Activated naive CD4-positive, alpha-beta T cell treated with anti-CD3 and anti-CD28 coated beads for 36 hours (primary cell): ENCODE measurements at places on chromosomes 13 and 19. TPM values are rescaled to one million over a fixed set of nuclear protein-coding genes. Genes with fewer than 3 reads are reported as not detected.

The GRIN2D gene
- total RNA-seq: 0.05 TPM

The ATP4B gene
- not detected for total RNA-seq

The TYROBP gene
- total RNA-seq: not detected

The SPC24 gene
- 94.7 TPM for total RNA-seq

The OR10H1 gene
- not detected for total RNA-seq

DNA sequence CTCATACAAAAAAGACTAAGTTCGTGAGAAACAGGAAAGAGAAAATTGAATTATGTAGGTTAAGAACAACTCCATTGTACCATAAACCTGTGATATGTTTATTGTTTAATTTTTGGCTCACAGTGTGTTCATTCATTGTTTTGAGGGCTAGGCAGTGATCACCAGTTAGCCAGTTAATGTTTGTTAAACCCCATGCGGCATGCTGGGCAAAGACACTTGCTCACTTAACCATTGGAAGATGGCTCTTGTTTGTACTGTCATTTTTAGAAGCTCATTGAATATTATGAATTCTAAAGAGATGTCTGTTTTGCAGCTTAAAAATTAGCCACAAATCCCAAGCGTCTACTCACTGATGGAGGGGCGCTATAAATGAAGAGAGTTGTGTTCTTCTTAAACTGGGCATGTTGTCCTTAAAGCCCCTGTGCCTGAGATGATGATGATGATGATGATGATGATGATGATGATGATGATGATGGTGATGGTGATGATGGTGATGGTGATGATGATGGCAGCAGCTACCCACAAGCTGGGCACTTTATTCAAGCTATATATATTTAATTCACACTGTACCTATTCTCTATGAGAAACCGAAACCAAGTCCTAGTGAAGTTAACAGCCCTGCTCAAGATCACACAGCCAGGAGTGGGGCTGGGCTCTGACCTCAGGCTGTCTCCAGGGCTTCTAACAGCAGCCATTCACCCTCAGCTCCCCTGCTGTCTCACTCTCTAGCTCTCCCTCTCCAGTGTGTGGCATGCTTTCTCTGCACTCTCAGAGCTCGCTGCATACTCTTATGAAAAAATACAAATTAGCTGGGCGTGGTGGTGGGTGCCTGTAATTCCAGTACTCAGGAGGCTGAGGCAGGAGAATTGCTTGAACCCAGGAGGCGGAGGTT is 169.1 kb downstream of the SHISA2 start:
- no peaks in the 10 kb centered on the region for H3K27me3 ChIP-seq
- H3K27ac ChIP-seq: no peak overlapping the region
- H3K4me1 ChIP-seq: peaks cover 63% of the 10 kb centered on the region
- peak; percentile 29 for DNase-seq

DNA sequence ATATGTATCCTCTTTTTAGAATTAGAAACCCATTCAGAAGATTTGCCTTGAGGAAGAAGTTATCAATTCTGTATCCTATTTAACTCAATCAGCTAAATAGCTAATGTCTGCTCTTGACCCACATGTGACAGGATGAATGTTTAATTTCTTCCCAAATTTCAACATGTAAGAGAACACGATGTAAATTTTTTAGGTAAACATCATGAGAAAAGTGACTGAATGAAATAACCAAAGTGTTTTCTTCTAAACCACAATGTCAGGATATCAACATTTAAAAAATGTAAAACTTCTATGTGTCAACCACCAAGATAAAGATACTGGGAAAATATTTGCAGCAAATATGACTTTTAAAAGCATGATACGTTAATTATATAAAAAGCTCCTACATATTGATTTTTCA is 302.4 kb downstream of the DCT start:
- H3K4me3 ChIP-seq: no peak overlapping the region
- no peak overlapping the region for H3K27ac ChIP-seq
- H3K27me3 ChIP-seq: no peaks in the 10 kb centered on the region
- H3K4me1 ChIP-seq: peaks cover 11% of the 10 kb centered on the region
- H3K36me3 ChIP-seq: no peaks in the 10 kb centered on the region
- DNase-seq: no peak

DNA sequence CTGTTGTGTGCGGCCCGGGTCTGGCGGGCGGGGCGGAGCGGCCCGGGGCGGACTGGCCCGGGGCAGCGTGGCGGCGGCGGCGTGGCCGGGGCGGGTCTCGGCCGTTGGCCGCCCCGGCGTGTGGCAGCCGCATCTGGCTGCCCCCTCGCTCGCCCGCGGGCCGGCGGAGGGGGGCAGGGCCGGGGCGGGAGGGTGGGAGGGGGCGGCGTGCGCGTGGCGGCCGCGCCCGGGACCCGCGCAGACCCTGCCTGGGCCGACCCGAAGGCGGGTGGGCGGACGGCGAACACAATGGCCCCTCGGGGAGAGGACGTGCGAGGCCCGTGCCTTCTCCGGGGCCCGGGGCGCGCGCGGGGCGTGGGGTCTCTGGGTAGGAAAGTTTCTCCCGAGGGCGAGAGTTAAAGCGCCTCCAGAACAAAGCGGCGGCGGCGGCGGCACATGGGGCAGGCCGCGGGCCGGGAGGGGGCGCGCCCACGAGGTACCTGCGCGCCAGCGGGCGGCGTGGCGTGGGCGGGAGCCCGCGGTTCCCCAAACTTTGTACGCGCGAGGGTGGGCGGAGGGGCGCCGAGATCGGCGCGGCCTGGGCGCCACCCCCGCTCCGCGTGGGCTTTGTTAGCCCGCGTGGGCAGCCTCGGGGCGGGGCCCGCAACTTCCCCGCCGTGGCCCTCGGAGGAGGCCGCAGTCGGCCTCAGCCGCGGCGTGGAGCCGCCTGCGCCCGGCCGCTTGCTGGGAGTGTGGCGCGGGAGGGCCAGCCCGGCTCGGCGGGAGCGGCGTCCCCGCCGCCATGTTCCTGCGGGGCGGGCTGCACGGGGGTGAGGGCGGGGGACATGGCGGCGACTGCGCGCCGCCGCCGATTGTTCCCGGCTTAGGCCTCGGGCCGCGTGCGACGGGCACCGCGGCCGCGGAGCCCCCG is 764 bp downstream of the MIR17HG start:
- H3K4me1 ChIP-seq: peaks cover 46% of the 10 kb centered on the region
- H3K27me3 ChIP-seq: no peaks in the 10 kb centered on the region
- peak; percentile 61 for DNase-seq

GRCh38 chr19:1266129-1266915 is 2.8 kb upstream of the CIRBP start:
- no peak overlapping the region for H3K27ac ChIP-seq
- H3K27me3 ChIP-seq: no peaks in the 10 kb centered on the region
- peaks cover 21% of the 10 kb centered on the region for H3K36me3 ChIP-seq
- H3K4me1 ChIP-seq: peaks cover 57% of the 10 kb centered on the region

DNA sequence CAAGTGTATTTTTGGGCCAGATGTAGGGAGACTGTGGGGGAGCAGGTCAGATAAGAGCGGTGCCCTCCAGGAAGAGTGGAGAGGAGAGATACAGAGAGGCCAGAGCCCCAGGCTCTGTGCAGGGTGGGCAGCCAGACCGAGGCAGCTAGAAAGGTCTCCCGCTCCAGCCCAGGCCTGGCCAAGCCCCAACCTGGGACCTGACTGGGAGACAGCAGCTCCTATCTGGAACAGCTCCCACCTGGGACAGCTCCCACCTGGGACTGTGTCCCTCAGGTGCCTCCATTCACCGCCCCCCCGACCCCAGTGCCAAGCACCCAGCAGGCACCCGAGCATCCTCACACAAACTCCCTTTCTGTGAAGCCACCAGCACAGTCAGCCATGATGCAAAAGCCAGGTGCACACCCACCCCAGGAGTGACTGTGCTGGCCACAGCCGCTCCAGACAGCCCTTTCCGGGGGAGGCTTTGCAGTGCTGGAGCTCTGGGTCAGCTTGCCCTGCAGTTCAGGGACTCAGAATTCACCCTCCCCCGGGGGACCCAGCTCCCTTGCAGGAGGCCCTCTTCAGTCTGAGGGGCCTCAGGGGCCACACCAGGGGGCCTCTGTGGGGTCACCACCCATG is 2.1 kb upstream of the GRTP1 start:
- H3K4me3 ChIP-seq: peak overlapping the region; percentile 32
- no peak for DNase-seq
- H3K27me3 ChIP-seq: peaks cover 10% of the 10 kb centered on the region
- H3K36me3 ChIP-seq: no peaks in the 10 kb centered on the region

- DNase-seq: no peak
- H3K4me1 ChIP-seq: peaks cover 8% of the 10 kb centered on the region
- H3K36me3 ChIP-seq: peaks cover 23% of the 10 kb centered on the region
- H3K4me3 ChIP-seq: no peak overlapping the region
- no peak overlapping the region for H3K27ac ChIP-seq
Measured at GRCh38 chr13:49532593-49532992, 36.8 kb downstream of the PHF11 start.

DNA sequence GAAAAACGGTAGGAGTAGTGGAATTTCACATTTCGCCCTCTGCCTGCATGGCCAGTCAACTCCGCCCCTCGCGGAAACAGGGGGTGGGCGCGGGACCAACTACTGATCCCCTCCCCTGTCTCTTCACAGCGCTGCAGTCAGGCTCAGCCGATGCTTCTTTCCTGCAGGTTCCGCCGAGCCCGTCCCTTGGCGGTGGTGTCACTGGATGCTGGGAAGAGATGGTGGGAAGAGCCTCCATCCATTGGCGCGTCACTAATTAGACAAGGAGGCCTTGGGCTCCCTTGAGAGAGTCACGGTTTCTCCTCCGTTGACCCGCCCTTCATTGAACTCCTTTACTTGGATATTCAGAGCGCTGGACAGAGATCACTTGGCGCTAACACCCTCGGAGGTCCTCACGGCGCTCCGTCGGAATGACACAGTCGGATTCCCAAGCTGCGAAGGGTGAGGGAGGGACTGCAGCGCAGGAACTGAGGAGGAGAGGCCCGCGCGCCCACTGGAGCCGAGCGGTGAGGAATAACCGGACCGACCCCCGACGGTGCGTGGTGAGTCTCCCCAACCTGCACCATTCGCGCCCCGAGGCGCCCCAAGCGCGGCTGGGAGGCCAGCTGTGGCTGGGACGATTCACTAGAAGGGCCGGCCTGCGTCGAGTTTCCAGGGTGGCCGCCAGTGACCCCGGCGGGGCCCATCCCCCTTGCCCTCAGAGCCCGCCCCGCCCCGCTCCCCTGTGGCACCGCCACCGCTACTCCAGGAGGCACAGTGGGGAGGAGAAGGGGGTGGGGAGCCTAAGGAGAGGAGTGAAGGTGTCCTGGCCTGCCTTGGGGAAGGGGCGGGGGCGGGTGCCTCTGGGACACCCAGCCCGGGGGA is 11.2 kb upstream of the CEACAM21 start:
- peaks cover 19% of the 10 kb centered on the region for H3K36me3 ChIP-seq
- peak overlapping the region; percentile 35 for H3K27ac ChIP-seq
- H3K4me1 ChIP-seq: peaks cover 71% of the 10 kb centered on the region

DNA sequence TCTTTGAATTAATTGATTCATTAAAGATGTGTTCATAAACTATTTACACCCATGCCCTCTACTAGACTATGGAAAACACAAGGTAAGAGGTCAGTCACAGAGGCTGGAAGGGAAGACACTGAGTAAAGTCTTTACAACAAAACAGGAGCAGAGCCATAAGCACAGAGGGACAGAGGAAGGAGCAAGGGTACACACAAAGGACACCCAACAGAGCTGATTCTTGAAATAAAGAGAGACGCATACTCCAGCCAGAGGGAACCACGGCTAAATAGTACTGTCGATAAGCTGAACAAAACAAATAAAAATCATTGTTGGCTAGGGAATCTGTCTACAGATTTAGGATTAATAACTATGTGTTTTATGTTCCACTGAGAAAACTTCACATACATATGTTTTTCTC is 289.2 kb downstream of the EFNB2 start:
- no peak overlapping the region for H3K27ac ChIP-seq
- no peaks in the 10 kb centered on the region for H3K36me3 ChIP-seq
- no peaks in the 10 kb centered on the region for H3K27me3 ChIP-seq
- H3K4me3 ChIP-seq: no peak overlapping the region
- H3K4me1 ChIP-seq: no peaks in the 10 kb centered on the region
- DNase-seq: no peak

DNA sequence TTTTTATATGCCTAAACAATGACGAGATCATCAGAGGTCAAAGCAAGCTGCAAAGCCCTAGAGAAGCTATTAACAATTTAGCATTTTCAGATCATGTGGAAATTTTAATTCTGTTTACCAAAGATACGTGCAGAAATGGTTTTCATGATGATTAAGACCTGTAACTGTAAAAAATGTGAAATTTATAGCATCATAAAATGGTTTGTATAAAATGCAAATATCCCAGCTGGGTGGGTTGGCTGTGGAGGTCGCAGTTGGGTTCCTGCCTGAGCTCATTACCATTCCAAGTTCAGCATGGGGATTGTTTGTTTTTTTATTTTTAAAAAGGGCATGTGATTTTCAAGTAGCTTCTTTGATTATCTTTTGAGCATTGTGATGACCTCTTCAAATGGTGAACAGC is 47.9 kb upstream of the SIAH3 start:
- H3K27ac ChIP-seq: no peak overlapping the region
- H3K4me1 ChIP-seq: no peaks in the 10 kb centered on the region
- no peaks in the 10 kb centered on the region for H3K36me3 ChIP-seq
- no peak overlapping the region for H3K4me3 ChIP-seq
- DNase-seq: no peak

DNA sequence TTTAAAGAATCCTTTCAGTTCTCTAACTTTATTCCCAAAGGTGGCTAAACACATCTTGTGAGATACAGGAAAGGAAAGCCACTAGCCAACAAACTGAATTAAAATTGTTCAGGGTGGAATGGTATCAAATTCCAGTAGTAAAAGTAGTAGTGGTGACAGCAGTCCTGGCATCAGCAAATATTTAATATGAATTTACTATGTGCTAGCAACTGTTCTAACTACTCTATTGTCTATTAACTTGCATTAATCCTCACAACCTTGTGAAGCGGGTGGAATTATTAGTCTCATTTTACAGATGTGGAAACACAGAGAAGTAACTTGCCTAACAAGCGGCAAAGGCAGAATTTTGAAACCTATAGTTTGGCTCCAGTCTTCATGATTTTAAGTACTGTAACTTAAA is 130.1 kb downstream of the KLF12 start:
- H3K27me3 ChIP-seq: no peaks in the 10 kb centered on the region
- DNase-seq: no peak
- H3K36me3 ChIP-seq: peaks cover 2% of the 10 kb centered on the region
- H3K27ac ChIP-seq: no peak overlapping the region
- H3K4me3 ChIP-seq: no peak overlapping the region

- no peak for DNase-seq
- peaks cover 37% of the 10 kb centered on the region for H3K36me3 ChIP-seq
- no peak overlapping the region for H3K4me3 ChIP-seq
- H3K27me3 ChIP-seq: no peaks in the 10 kb centered on the region
- H3K27ac ChIP-seq: no peak overlapping the region
Measured at GRCh38 chr13:99276706-99277105, 18.5 kb upstream of the GPR18 start.

- peak; percentile 39 for DNase-seq
- peak overlapping the region; percentile 91 for H3K4me3 ChIP-seq
- no peaks in the 10 kb centered on the region for H3K27me3 ChIP-seq
- peaks cover 45% of the 10 kb centered on the region for H3K4me1 ChIP-seq
- peak overlapping the region; percentile 81 for H3K27ac ChIP-seq
Measured at GRCh38 chr19:16626796-16627192, 1.2 kb downstream of the MED26 start.

GRCh38 chr13:104701591-104701990 is 1635.4 kb upstream of the SLC10A2 start:
- H3K27ac ChIP-seq: no peak overlapping the region
- no peak overlapping the region for H3K4me3 ChIP-seq
- H3K36me3 ChIP-seq: no peaks in the 10 kb centered on the region
